ENCODE measurements at places on chromosomes 5 and 9.

GRCh38 chr9:9746826-9747225 is 866.0 kb downstream of the PTPRD start:
- no peak for DNase-seq

- no peak for DNase-seq
These were observed 13.4 kb downstream of the OXCT1 start for GRCh38 chr5:41856644-41857491.

DNA sequence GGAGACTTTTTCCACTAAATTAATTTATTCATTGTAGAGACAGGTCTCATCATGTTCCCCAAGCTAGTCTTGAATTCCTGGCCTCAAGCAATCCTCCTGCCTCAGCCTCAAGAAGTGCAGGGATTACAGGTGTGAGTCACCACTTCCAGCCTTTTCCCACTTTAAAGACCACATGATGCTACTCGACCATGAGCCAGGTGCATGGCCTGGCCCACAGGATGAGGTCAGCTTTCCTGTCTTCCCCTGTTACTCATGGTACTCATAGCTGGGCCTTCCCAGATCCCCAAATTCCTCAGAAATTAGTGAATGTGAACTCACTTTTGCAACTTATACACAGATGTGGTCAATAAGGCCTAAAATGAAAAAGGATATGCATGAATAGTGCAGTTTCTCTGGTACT is 395.9 kb downstream of the SEMA5A start:
- DNase-seq, result no peak

GRCh38 chr5:39161578-39161977 is 57.8 kb downstream of the FYB1 start:
- no peak for DNase-seq

DNA sequence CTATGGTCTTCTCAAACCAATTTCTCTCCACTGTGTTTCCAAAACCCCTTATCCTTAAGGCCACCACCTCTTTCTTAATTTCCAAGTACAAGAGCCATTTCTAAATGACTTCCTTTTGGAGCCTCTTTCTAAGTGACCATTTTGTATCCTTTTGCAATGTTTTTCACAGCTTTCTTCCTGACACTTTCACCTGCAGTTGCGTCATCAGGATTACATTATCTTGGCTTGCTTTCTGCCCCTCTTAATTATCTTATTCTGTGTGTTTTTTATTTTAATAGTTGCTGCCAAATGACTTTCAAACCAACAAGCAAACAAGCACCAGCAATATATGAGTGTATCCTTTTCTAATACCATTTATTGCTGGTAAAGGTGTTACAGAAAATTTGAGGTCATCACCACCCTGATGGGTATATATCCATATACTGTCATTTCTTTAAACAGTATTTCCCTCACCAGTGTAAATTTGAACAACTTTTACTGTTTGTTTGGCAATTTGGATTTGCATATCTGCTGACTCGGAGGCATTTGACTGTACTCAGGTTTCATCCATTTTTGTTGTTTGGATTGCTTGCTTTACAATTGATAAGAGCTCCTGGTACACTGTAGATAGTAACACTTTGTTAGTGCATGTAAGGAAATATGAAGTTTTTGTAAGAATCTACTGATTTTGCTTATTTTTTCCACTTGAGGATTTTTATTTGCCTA is 5.4 kb upstream of the ANXA1 start:
- no peak for DNase-seq

DNA sequence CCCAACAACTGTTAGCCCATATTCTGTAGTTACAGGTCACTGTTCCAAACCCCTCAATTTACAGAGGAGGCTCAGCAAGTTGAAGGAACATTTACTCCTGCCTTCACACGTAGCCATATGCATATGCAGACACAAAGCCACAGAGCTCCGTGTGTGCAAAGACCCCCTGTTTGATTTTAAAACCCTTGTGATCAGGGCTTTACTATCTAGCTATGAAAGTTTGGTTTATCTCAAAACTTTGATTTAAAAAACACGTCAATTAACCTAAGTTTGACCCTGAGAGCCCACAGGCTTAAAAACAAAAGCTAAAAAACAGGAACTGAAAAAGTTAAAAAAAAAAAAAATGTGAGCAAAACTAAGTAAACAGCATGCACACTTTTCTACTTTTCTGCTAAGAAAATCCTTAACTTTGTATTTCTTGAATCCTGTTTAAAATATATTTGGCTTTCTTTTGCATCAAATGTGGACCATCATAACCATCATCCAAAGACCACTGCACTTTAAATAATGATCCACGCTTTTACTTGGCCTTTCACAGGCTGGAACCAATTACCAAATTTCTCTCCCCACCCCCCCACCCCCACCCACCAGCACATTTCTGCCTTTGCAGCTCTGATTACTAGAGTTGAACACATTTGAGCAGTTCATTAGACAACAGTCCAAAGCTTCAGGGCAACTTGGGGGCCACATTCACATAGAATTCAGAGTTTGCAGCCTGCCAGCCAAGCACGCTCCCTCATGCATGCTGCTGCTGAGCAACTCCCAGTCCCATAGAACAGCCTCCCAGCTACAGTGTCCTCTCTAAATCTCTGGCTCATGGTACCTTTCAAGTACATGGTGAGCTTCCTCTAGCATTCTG is 128.8 kb upstream of the MAP3K1 start:
- no peak for DNase-seq

GRCh38 chr9:135960411-135961276 is 529 bp downstream of the UBAC1 start:
- no peak for DNase-seq

- no peak for DNase-seq
These were observed 15.2 kb downstream of the IPPK start for GRCh38 chr9:92654481-92655301.

GRCh38 chr5:50766462-50766861 is 100.0 kb downstream of the PARP8 start:
- no peak for DNase-seq

- DNase-seq, result no peak
These were observed 131.0 kb upstream of the VCAN start for GRCh38 chr5:83340511-83340918.

GRCh38 chr5:154103233-154103632 is 64.5 kb downstream of the MFAP3 start:
- no peak for DNase-seq

Measured in activated CD8-positive, alpha-beta memory T cell treated with anti-CD3 and anti-CD28 coated beads for 1 hour (primary cell).